Spleen (tissue), 13 donors: ENCODE measurements at places on chromosomes 7 and 10. TPM values are rescaled to one million over a fixed set of nuclear protein-coding genes. Genes with fewer than 3 reads are reported as not detected.

ANKRD7 gene
- polyA plus RNA-seq: 0.43 TPM

GRCh38 chr10:97612386-97612785 lies 20.9 kb downstream of the MORN4 start:
- no peaks in the 10 kb centered on the region for H3K4me1 ChIP-seq
- H3K4me3 ChIP-seq: no peak overlapping the region

DNA sequence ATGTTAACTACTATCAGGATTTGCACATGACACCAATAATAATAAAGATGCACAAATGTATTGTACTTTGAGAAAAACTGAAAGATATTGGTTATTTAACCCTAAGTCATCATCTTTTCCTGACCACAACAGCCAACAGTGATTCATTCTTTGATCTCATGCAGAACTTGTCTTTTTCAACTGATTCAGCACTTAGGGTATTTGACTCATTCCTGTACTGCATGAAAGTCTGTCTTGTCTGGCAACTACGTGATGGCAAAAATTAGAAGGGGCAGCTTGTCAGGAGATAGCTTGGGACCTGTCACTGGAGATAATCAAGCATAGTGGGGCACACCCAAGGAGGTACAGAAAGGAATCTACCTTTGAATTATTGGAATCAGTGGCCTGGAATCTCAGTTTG lies 77.8 kb upstream of the LRRC17 start:
- DNase-seq: no peak
- no peak overlapping the region for H3K27ac ChIP-seq
- H3K36me3 ChIP-seq: no peaks in the 10 kb centered on the region
- H3K4me1 ChIP-seq: peaks cover 3% of the 10 kb centered on the region
- no peaks in the 10 kb centered on the region for H3K27me3 ChIP-seq

DNA sequence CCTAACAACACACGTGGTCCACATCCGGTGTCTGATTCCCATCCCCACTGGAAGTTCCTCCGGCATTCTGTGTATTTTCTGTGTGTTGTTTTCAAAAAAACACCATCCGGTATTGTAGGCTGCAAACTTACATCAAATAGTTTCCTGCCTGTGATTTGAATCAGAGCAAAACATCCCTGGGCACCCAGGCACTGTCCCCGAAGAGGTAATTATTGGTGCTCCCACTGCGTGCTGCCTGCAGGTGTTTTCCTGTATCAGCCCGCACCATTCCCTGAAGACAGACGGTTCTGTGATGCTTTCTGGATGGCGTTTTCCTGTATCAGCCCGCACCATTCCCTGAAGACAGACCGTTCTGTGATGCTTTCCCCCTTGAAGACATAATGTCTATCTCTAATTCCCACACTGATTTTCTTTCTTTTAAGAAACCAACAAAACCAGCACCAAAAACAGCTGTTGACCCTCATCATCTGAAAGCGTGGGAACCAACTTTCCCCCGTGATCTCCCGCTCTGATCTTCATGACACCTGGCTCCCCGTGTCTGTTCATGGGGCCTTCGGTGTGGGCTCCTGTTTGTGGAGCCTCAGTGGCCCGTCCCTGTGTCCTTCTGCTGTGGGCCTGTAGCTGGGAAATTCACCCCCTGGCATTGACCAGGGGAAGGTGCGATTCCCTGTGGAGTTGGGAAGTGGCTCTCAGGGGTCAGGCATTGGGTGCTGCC lies 205.3 kb downstream of the ADARB2 start:
- no peak overlapping the region for H3K4me3 ChIP-seq
- no peaks in the 10 kb centered on the region for H3K4me1 ChIP-seq

DNA sequence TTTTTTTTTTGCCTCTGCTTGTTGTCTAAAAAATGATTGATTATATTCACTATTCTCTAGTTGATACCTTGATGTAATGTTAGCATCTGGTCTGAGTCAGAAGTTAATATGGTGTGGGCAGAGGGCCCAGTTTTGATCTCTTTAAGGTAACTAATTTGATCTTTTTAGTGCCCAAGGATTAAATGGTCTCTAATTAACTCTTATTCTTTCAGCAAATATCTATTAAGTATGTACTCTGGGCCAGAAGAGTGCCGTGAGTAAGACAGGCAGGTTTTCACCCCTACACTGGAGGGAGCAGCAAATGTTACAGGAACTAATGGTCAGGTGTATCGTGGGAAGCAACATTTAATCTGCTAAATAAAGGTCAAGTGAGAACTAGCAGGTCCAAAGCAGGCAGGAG lies 144.6 kb upstream of the COL1A2 start:
- H3K4me1 ChIP-seq: no peaks in the 10 kb centered on the region
- no peaks in the 10 kb centered on the region for H3K27me3 ChIP-seq
- DNase-seq: no peak

GRCh38 chr10:107913317-107914294 lies 749.1 kb upstream of the SORCS1 start:
- no peaks in the 10 kb centered on the region for H3K36me3 ChIP-seq
- H3K4me3 ChIP-seq: peak overlapping the region; percentile 33
- no peak for DNase-seq
- no peak overlapping the region for H3K27ac ChIP-seq

GRCh38 chr10:87705339-87705738 lies 45.7 kb downstream of the PAPSS2 start:
- no peaks in the 10 kb centered on the region for H3K36me3 ChIP-seq
- no peak overlapping the region for H3K4me3 ChIP-seq
- DNase-seq: no peak

GRCh38 chr7:143013893-143014292 lies 13.0 kb downstream of the OR9A2 start:
- no peaks in the 10 kb centered on the region for H3K36me3 ChIP-seq
- DNase-seq: no peak
- H3K27ac ChIP-seq: no peak overlapping the region

GRCh38 chr10:53548664-53549063 lies 776.1 kb upstream of the MBL2 start:
- DNase-seq: no peak
- H3K36me3 ChIP-seq: no peaks in the 10 kb centered on the region
- no peak overlapping the region for H3K4me3 ChIP-seq
- H3K27me3 ChIP-seq: no peaks in the 10 kb centered on the region
- no peaks in the 10 kb centered on the region for H3K4me1 ChIP-seq

DNA sequence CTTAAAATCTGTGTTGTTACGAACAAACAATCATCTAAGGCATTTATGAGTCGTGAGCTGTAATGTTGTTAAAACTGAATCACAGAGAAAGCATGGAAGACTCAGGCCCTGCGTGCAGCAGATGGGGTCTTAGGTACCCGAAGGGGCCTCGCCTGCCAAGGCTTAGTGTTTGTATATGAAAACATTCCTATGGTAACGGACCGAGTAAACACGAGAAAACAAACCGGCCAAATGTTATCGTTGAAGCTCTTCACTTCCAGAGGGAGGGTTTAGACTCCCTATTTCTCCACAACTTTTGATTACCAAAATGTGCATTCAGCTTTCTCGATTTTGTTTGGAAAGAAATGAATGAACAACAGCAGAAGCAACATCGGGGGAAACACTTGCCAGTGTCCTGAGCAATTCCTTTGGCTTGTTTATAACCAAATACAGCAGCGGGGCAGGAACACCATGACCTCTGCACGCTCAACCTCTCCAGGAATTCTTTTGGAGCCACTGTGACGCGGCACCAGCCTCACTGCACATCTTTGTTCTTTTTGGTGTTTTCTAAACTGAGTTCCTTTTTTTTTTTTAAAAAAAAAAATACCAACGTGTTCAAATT lies 121.6 kb upstream of the KLF6 start:
- no peaks in the 10 kb centered on the region for H3K27me3 ChIP-seq
- H3K27ac ChIP-seq: no peak overlapping the region
- H3K4me3 ChIP-seq: no peak overlapping the region
- peaks cover 6% of the 10 kb centered on the region for H3K4me1 ChIP-seq
- no peak for DNase-seq
